ENCODE measurements at places on chromosomes 5 and 9. TPM values are rescaled to one million over a fixed set of nuclear protein-coding genes. Genes with fewer than 3 reads are reported as not detected.

DNA sequence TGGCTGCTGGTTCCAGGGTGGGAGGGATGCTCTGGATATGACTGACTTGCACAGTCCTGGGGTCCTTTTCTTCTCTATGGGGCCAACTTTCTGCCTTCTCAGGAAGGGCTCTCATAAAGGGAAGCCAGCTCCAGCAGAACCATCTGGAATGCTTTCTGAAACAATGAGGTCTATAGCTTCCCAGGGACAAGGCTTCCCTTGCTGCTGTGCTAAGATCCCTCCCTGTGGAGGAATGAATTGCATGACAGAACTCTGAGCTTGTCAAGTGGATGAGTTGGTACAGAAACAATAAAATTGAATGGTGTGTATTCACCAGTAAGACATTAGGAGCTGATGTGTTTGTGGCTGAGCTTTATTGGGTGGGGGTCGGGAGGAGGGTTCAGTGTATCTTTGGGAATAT is 19.8 kb downstream of the CKMT2 start:
- no peaks in the 10 kb centered on the region for H3K27me3 ChIP-seq
- DNase-seq: no peak
- H3K27ac ChIP-seq: no peak overlapping the region
- no peak overlapping the region for H3K4me3 ChIP-seq
- peaks cover 11% of the 10 kb centered on the region for H3K36me3 ChIP-seq

Gene GABRG2
- total RNA-seq: not detected

Gene SLC36A3
- total RNA-seq: not detected

GRCh38 chr9:20084125-20084524 is 295.3 kb upstream of the SLC24A2 start:
- no peaks in the 10 kb centered on the region for H3K4me1 ChIP-seq
- DNase-seq: no peak
- no peaks in the 10 kb centered on the region for H3K36me3 ChIP-seq
- H3K27ac ChIP-seq: no peak overlapping the region
- no peak overlapping the region for H3K4me3 ChIP-seq

- H3K27ac ChIP-seq: no peak overlapping the region
- H3K27me3 ChIP-seq: peaks cover 2% of the 10 kb centered on the region
- DNase-seq: no peak
- no peak overlapping the region for H3K4me3 ChIP-seq
Measured at GRCh38 chr5:18811661-18812060, 1176.3 kb downstream of the CDH18 start.

Gene MSX2
- not detected for total RNA-seq

Gene TRPM3
- total RNA-seq: not detected

Gene SLC4A9
- 0.21 TPM for total RNA-seq

GRCh38 chr5:29796013-29796412 is 1397.5 kb upstream of the CDH6 start:
- no peak for DNase-seq
- H3K36me3 ChIP-seq: no peaks in the 10 kb centered on the region
- H3K27ac ChIP-seq: no peak overlapping the region
- no peaks in the 10 kb centered on the region for H3K27me3 ChIP-seq

- peaks cover 5% of the 10 kb centered on the region for H3K36me3 ChIP-seq
- no peak overlapping the region for H3K4me3 ChIP-seq
- no peaks in the 10 kb centered on the region for H3K4me1 ChIP-seq
- no peak overlapping the region for H3K27ac ChIP-seq
- H3K27me3 ChIP-seq: no peaks in the 10 kb centered on the region
Measured at GRCh38 chr9:136062657-136063439, 32.2 kb downstream of the NACC2 start.

Gene GPR151
- not detected for total RNA-seq

Gene ADAMTS16
- not detected for total RNA-seq

- H3K27ac ChIP-seq: no peak overlapping the region
- H3K36me3 ChIP-seq: peaks cover 32% of the 10 kb centered on the region
- H3K4me3 ChIP-seq: no peak overlapping the region
- H3K27me3 ChIP-seq: no peaks in the 10 kb centered on the region
- no peak for DNase-seq
Measured at GRCh38 chr9:133107961-133108793, 12.9 kb downstream of the RALGDS start.

DNA sequence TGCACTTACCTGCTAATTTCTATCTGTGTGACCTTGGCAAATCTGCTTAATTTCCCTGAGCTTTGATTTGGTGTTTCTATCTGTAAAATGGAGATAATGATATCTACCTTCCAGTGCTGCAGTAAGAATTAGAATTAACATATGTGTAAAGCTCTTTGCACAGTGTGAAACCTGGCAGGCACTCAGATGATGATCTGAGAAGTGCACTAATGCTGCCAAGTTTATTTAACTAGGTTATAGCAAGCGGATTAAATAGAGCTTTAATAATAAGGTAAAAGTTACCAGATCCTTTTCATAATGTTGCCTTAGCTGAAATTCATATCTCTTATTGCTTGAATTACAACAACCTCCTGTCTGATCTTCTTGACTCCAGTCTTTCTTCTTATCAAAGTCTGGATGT is 315.3 kb upstream of the CD180 start:
- no peak overlapping the region for H3K4me3 ChIP-seq
- no peaks in the 10 kb centered on the region for H3K27me3 ChIP-seq
- no peak overlapping the region for H3K27ac ChIP-seq
- H3K4me1 ChIP-seq: peaks cover 55% of the 10 kb centered on the region

GRCh38 chr5:150653145-150653761 is 7.8 kb upstream of the MYOZ3 start:
- no peak overlapping the region for H3K4me3 ChIP-seq
- H3K36me3 ChIP-seq: no peaks in the 10 kb centered on the region
- DNase-seq: no peak
- no peak overlapping the region for H3K27ac ChIP-seq
- no peaks in the 10 kb centered on the region for H3K4me1 ChIP-seq

GRCh38 chr9:36328798-36329411 is 70.7 kb upstream of the GNE start:
- no peak overlapping the region for H3K27ac ChIP-seq
- no peaks in the 10 kb centered on the region for H3K4me1 ChIP-seq
- no peaks in the 10 kb centered on the region for H3K27me3 ChIP-seq
- no peaks in the 10 kb centered on the region for H3K36me3 ChIP-seq

GRCh38 chr9:81394881-81395675 is 294.3 kb downstream of the TLE1 start:
- no peaks in the 10 kb centered on the region for H3K36me3 ChIP-seq
- H3K4me3 ChIP-seq: no peak overlapping the region
- no peak overlapping the region for H3K27ac ChIP-seq
- no peak for DNase-seq
- H3K4me1 ChIP-seq: no peaks in the 10 kb centered on the region
- H3K27me3 ChIP-seq: no peaks in the 10 kb centered on the region

GRCh38 chr5:927172-928015 is 34.7 kb downstream of the TRIP13 start:
- H3K4me1 ChIP-seq: peaks cover 26% of the 10 kb centered on the region
- H3K27ac ChIP-seq: peak overlapping the region; percentile 15
- H3K36me3 ChIP-seq: peaks cover 1% of the 10 kb centered on the region
- peaks cover 25% of the 10 kb centered on the region for H3K27me3 ChIP-seq

DNA sequence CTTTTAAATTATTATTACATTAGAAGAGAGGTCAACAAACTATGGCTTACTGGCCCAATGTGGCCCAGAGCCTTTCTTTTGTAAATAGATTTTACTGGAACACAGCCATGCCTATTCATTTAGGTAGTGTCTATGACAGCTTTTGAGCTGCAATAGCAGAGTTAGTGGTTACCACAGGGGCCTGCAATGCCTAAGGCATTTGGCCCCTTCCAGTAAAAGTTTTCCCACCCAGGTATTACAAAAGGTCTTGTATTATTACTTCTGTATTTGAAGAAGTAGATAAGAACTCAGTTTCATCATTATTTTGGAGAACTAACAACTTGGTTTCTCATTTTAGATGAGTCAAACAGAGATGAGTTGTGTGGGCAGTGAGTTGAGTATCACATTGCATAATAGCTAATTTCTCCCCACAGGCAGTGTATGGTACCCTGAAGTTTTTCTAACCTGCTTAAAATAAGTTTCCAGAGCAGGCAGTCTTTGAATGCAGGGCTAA is 9.5 kb downstream of the MTRR start:
- H3K27me3 ChIP-seq: no peaks in the 10 kb centered on the region
- peak overlapping the region; percentile 6 for H3K4me3 ChIP-seq
- peak overlapping the region; percentile 83 for H3K27ac ChIP-seq
- peak; percentile 29 for DNase-seq
- peaks cover 55% of the 10 kb centered on the region for H3K4me1 ChIP-seq

DNA sequence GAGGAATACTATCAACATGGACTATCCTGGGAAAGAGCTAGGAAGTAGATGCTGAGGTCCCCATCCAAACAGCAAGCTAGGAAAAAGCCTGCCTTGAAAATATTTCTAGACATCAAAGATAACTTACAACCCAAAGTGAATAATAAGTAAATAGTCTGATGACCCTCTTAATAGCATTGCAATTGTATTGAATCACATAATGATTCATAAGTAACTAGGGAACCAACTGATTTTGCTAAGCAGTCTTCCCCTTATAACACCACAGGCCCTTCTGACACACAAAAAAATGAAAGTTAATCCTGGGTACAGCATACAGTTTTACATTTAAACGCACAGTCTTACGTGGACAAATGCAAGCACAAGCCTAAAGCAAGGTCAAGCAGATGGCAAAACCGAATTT is 199.3 kb downstream of the RFK start:
- peaks cover 19% of the 10 kb centered on the region for H3K36me3 ChIP-seq
- no peaks in the 10 kb centered on the region for H3K27me3 ChIP-seq
- DNase-seq: no peak
- H3K4me1 ChIP-seq: no peaks in the 10 kb centered on the region
- H3K4me3 ChIP-seq: no peak overlapping the region
- H3K27ac ChIP-seq: no peak overlapping the region

- DNase-seq: no peak
- H3K4me1 ChIP-seq: no peaks in the 10 kb centered on the region
- no peaks in the 10 kb centered on the region for H3K36me3 ChIP-seq
- H3K27ac ChIP-seq: no peak overlapping the region
- no peak overlapping the region for H3K4me3 ChIP-seq
Measured at GRCh38 chr9:83342731-83343130, 195.5 kb downstream of the FRMD3 start.

DNA sequence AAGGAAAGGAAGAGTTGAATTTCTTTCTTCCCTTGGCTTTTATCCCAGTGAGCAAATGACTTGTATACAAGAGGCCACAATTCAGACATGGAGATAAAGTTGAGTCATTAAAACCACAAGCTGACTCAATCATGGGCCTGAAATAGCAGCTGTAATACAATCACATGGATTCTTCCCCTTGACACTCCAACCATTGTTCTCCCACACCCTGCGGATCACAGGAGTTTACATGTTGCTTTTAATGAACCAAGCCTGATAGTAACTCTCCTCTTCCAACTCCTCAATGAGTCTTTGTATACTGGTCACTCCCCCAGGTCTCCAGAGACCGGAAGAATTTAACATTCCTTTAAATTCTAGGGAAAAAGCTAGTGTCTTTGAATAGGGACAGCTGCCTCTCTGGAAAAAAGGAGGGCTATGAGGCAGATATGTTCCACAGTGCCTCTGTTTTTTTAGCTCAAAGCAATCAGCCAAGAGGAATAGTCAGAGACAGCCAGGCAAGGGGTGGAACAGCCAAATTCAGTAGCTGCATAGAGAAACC is 32.4 kb downstream of the PCDHGC5 start:
- H3K4me3 ChIP-seq: no peak overlapping the region
- no peaks in the 10 kb centered on the region for H3K27me3 ChIP-seq
- peaks cover 70% of the 10 kb centered on the region for H3K36me3 ChIP-seq
- H3K27ac ChIP-seq: no peak overlapping the region
- peaks cover 28% of the 10 kb centered on the region for H3K4me1 ChIP-seq
- no peak for DNase-seq

Gene FAM81B
- total RNA-seq: not detected

Gene SPOCK1
- total RNA-seq: not detected

Gene MAMDC2
- not detected for total RNA-seq
